SJSA1 (cell line): ENCODE measurements at places on chromosomes 11 and 22. TPM values are rescaled to one million over a fixed set of nuclear protein-coding genes. Genes with fewer than 3 reads are reported as not detected.

Gene CHRM1
- total RNA-seq = not detected in 2 replicates

Gene DCUN1D5
- total RNA-seq = 48.3 and 115 TPM in 2 replicates

- no peaks in the 10 kb centered on the region for H3K27me3 ChIP-seq
- H3K36me3 ChIP-seq = no peaks in the 10 kb centered on the region
- no peak overlapping the region for H3K27ac ChIP-seq
- DNase-seq = no peak
Observed at GRCh38 chr11:114984611-114985163, 306.4 kb downstream of the NXPE2 start.

DNA sequence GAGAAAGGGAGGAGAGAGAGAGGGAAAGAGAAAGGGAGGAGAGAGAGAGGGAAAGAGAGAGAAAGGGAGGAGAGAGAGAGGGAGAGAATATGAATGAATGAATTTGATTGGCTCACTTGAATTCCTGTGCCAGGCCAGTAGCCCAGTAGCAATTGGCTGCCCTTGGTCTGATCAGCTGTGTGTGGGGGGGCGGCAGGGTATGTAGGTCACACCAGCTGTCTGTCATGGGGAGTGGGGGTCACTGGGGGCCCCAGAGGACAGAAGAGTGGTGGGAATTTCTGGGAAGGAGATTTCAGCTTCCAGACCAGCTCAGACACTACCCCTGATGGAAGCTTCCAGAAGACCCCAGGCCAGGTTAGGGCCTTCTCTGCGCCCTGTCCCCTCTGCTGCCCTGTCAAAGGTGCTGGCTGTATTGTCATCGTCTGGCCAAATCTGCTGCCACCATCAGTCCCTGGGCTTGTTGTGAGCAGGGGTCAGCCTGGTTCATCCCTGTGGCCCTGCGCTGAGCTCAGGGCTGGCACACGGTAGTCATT lies 21.1 kb downstream of the MPPED1 start:
- no peak overlapping the region for H3K4me3 ChIP-seq
- H3K27me3 ChIP-seq = peaks cover 33% of the 10 kb centered on the region
- H3K36me3 ChIP-seq = no peaks in the 10 kb centered on the region
- DNase-seq = no peak

GRCh38 chr11:33402066-33402465 lies 144.9 kb downstream of the HIPK3 start:
- H3K27me3 ChIP-seq = peaks cover 8% of the 10 kb centered on the region; the same call in 1 of the 2 replicates
- no peaks in the 10 kb centered on the region for H3K36me3 ChIP-seq
- DNase-seq = no peak
- no peak overlapping the region for H3K27ac ChIP-seq

GRCh38 chr11:132802947-132803346 lies 729.4 kb downstream of the OPCML start:
- no peaks in the 10 kb centered on the region for H3K27me3 ChIP-seq
- no peak overlapping the region for H3K4me3 ChIP-seq
- no peak overlapping the region for H3K27ac ChIP-seq
- H3K36me3 ChIP-seq = no peaks in the 10 kb centered on the region

DNA sequence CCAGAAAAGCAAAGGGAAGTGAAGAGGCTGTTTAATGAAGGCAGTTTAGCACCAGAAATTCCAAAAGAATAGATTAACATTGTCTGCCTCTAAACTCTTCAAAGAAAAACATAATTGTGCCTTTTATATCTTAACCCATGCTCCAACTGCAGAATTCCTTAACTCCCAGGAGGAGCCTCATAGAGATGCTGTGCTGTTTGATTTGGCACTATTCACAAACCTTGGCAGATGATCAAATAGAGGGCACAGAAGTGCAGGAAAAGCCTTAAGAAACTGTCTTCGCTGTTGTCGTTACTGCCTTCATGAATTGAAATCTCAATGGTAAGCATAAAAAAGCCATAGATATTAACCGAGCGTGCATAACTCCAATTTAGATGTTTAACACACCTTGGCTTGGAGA lies 124.1 kb upstream of the MPPED2 start:
- no peak overlapping the region for H3K4me3 ChIP-seq
- H3K27ac ChIP-seq = no peak overlapping the region
- DNase-seq = no peak
- no peaks in the 10 kb centered on the region for H3K4me1 ChIP-seq

GRCh38 chr11:68150037-68150436 lies 28.8 kb upstream of the CHKA start:
- H3K4me3 ChIP-seq = no peak overlapping the region
- H3K27ac ChIP-seq = no peak overlapping the region
- no peaks in the 10 kb centered on the region for H3K27me3 ChIP-seq
- H3K36me3 ChIP-seq = no peaks in the 10 kb centered on the region
- DNase-seq = no peak

- no peaks in the 10 kb centered on the region for H3K27me3 ChIP-seq
- no peak overlapping the region for H3K4me3 ChIP-seq
- no peak overlapping the region for H3K27ac ChIP-seq
- DNase-seq = no peak
- no peaks in the 10 kb centered on the region for H3K4me1 ChIP-seq
Observed at GRCh38 chr11:79525257-79525656, 84.4 kb upstream of the TENM4 start.

GRCh38 chr11:126695293-126695692 lies 305.3 kb downstream of the KIRREL3 start:
- no peak overlapping the region for H3K4me3 ChIP-seq
- H3K36me3 ChIP-seq = no peaks in the 10 kb centered on the region
- no peaks in the 10 kb centered on the region for H3K4me1 ChIP-seq
- no peak overlapping the region for H3K27ac ChIP-seq
- no peaks in the 10 kb centered on the region for H3K27me3 ChIP-seq

DNA sequence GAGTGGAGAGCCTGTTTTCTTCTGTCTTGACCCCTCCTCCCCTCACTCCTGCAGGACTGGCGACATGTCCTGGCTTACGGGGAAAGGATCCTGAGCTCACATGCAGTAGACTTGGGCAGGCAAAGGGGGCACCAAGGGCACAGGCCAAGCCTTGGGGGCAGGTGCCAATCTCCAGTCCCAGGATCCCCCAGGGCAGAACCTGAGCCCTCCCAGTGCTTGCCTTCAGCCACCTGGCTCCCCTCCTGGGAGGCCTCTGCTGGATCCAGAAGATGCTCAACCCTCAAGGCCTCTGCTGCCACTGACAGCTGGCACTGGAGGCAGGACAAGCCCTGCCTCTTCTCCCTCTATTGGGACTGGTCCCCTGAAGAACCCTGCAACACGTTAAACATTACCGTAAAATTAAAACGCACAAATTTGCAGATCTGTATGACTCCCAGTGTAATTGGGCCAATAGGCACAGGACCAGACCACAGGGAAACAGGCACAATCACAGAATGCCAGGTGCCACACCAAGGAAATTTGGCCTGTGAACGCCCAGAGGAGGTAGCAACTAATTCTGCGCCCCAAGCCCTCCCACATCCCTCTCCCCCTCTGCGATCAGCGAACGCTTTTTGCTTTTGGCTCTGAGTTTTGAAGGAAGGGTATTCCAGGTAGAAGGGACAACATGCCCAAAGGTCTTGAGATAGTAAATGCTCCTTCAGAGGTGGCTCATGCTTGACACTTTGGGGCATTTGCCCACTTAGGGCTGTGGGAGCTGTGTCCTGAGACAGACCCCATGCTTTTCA lies 967 bp upstream of the LZTR1 start:
- H3K27ac ChIP-seq = peak overlapping the region; percentile 64
- H3K4me1 ChIP-seq = peaks cover 24% of the 10 kb centered on the region
- peak overlapping the region; percentile 91 for H3K4me3 ChIP-seq
- H3K27me3 ChIP-seq = no peaks in the 10 kb centered on the region
- DNase-seq = no peak
- H3K36me3 ChIP-seq = peaks cover 18% of the 10 kb centered on the region

DNA sequence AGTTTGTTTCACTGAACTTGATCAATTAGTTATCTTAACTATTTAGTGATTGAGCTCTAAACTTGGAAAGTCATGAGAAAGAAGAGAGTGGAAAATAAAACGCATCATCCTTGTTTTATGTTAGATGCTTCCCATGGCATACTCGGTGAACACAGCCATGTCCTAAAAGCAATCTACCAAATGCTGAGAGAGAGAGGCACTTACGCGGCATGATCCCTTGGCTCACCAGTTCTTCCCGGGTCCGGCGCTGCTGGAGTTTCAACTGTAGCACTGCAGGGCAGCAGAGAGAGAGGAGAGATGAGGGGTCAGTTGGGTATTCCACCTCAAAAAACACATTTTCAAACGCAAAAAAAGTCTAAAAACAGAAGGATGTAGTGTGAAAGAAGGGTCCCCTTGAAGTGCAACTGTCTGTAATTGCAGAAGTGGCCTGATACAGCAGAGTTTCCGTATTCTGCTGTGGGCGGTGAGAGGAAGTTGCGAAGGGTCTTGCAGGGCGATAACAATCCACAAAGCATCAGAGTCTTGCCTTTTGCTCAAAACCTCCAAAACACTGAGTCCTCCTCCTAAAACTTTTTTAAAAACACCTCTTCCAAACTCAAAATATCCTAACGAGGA lies 92.7 kb downstream of the SGSM3 start:
- no peak overlapping the region for H3K4me3 ChIP-seq
- no peaks in the 10 kb centered on the region for H3K27me3 ChIP-seq
- no peak for DNase-seq
- H3K36me3 ChIP-seq = peaks cover 20% of the 10 kb centered on the region

DNA sequence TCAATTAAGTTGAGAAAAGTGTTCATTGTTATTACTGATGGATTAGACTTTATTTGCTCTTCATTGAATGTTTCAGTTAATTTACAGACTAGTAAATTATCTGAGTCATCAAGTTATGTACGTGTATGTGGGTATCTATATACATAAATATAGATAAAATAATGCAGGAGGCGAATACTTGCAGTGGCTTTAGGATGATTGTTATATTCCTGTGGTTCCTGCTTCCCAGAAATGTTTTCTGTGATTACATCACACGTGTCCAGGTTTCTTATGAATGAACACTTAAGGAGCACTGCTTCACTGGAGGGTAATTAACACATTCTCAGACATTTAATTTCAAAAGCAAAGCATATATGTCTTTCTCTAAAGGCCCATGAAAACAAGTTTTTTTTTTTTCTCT lies 28.4 kb downstream of the YAP1 start:
- H3K36me3 ChIP-seq = no peaks in the 10 kb centered on the region
- H3K4me1 ChIP-seq = peaks cover 14% of the 10 kb centered on the region
- peak overlapping the region; percentile 49 for H3K27ac ChIP-seq
- H3K27me3 ChIP-seq = no peaks in the 10 kb centered on the region
- H3K4me3 ChIP-seq = no peak overlapping the region

- no peaks in the 10 kb centered on the region for H3K36me3 ChIP-seq
- no peaks in the 10 kb centered on the region for H3K27me3 ChIP-seq
- DNase-seq = no peak
Observed at GRCh38 chr11:95570845-95571244, 218.7 kb downstream of the FAM76B start.
